ENCODE measurements at places on chromosomes 5 and 9.

GRCh38 chr5:170330568-170331054, 33.0 kb upstream of the LCP2 start:
- DNase-seq, result no peak

- peak; percentile 9 for DNase-seq
Measured at GRCh38 chr9:86202338-86202882, 57.0 kb downstream of the C9orf153 start.

- no peak for DNase-seq
Measured at GRCh38 chr9:88809355-88810161, 181.7 kb upstream of the S1PR3 start.

- DNase-seq, result no peak
Measured at GRCh38 chr5:36442796-36443195, 141.1 kb upstream of the RANBP3L start.

GRCh38 chr5:42828671-42829070, 17.0 kb upstream of the SELENOP start:
- no peak for DNase-seq

Data from NCI-H446 treated with DMSO at 0.1 percent for 48 hours (cell line).